ENCODE measurements at places on chromosomes 12 and 14.

- H3K4me1 ChIP-seq: no peaks in the 10 kb centered on the region
- no peaks in the 10 kb centered on the region for H3K36me3 ChIP-seq
- H3K27ac ChIP-seq: peak overlapping the region; percentile 31
Measured at GRCh38 chr14:84885061-84885460, 644.9 kb upstream of the FLRT2 start.

- no peaks in the 10 kb centered on the region for H3K4me1 ChIP-seq
- no peak overlapping the region for H3K4me3 ChIP-seq
- H3K27ac ChIP-seq: no peak overlapping the region
- no peak for DNase-seq
- H3K27me3 ChIP-seq: peaks cover 3% of the 10 kb centered on the region
- H3K36me3 ChIP-seq: no peaks in the 10 kb centered on the region
Measured at GRCh38 chr14:77950371-77951063, 150.6 kb downstream of the ADCK1 start.

- peak; percentile 40 for DNase-seq
- peaks cover 25% of the 10 kb centered on the region for H3K4me1 ChIP-seq
- H3K36me3 ChIP-seq: peaks cover 3% of the 10 kb centered on the region
- peaks cover 3% of the 10 kb centered on the region for H3K27me3 ChIP-seq
- peak overlapping the region; percentile 19 for H3K4me3 ChIP-seq
Measured at GRCh38 chr14:92280554-92281262, 42.3 kb upstream of the SLC24A4 start.

GRCh38 chr14:24307575-24308341 lies at the start of gene CIDEB:
CIDEB (minus strand) TSS chr14:24307977; CDS start chr14:24307858, 119 bp downstream.
- DNase-seq: peak; percentile 71
- no peak within 1 kb of the TSS for H3K4me3 ChIP-seq
- peaks cover 50% of the 10 kb centered on the region for H3K4me1 ChIP-seq
- peaks cover 71% of the 10 kb centered on the region for H3K36me3 ChIP-seq
- peak within 1 kb of the TSS; percentile 48 for H3K27ac ChIP-seq
- no peaks in the 10 kb centered on the region for H3K27me3 ChIP-seq

DNA sequence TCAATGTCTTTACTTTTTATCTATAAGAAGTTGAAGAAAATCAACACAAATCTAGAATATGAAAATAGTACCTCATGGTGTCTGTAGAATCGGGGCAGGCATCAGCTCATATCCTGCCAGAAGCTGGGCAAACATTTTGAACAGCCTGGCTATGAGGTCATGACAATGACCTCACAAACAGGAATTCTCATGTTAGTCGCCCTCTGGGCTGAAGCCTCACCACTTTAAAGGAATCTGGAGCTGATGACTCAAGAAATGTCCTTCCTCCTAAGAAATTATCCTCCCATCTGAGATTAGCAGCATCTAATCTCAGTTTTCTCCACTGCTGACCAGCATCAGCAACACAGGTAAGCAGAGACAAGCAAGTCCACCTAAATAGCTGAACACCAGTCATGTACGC lies 27.1 kb downstream of the CLIP1 start:
- no peak for DNase-seq
- H3K4me1 ChIP-seq: peaks cover 42% of the 10 kb centered on the region
- H3K4me3 ChIP-seq: no peak overlapping the region
- no peak overlapping the region for H3K27ac ChIP-seq
- H3K27me3 ChIP-seq: no peaks in the 10 kb centered on the region
- H3K36me3 ChIP-seq: peaks cover 9% of the 10 kb centered on the region

DNA sequence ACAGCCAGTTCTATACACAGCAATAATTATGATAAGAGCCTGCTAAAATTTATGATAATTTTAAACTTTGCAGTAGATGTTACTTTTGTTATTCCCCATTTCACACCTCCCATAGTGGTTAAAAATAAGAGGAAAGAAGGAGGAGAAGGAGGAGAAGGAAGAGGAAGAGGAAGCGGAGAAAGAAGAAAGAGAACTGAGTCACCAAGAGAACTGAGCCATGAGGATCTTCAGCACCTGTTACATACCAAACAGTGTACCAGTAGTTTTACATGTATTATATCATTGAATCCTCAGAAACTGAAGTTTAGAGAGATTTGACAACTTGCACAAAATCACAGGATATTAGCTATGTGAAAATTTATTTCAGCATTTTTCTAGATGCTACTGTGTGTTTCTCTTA lies 3.9 kb downstream of the CD163 start:
- DNase-seq: no peak
- H3K4me3 ChIP-seq: no peak overlapping the region
- H3K27ac ChIP-seq: no peak overlapping the region
- peaks cover 26% of the 10 kb centered on the region for H3K27me3 ChIP-seq
- no peaks in the 10 kb centered on the region for H3K36me3 ChIP-seq
- H3K4me1 ChIP-seq: no peaks in the 10 kb centered on the region

GRCh38 chr14:20580242-20580641 lies 7.6 kb downstream of the RNASE11 start:
- H3K27me3 ChIP-seq: peaks cover 3% of the 10 kb centered on the region
- no peak for DNase-seq
- no peaks in the 10 kb centered on the region for H3K36me3 ChIP-seq
- H3K27ac ChIP-seq: no peak overlapping the region
- H3K4me1 ChIP-seq: no peaks in the 10 kb centered on the region

GRCh38 chr12:116213014-116213413 lies 64.5 kb downstream of the MED13L start:
- H3K27me3 ChIP-seq: no peaks in the 10 kb centered on the region
- H3K36me3 ChIP-seq: peaks cover 7% of the 10 kb centered on the region
- peaks cover 46% of the 10 kb centered on the region for H3K4me1 ChIP-seq
- H3K4me3 ChIP-seq: no peak overlapping the region
- no peak for DNase-seq
